Stimulated activated CD8-positive, alpha-beta memory T cell treated with anti-CD3 and anti-CD28 coated beads, Interleukin-4, amount 100 ng/mL, for 1 hour (primary cell): ENCODE measurements at places on chromosomes 2 and 18.

DNA sequence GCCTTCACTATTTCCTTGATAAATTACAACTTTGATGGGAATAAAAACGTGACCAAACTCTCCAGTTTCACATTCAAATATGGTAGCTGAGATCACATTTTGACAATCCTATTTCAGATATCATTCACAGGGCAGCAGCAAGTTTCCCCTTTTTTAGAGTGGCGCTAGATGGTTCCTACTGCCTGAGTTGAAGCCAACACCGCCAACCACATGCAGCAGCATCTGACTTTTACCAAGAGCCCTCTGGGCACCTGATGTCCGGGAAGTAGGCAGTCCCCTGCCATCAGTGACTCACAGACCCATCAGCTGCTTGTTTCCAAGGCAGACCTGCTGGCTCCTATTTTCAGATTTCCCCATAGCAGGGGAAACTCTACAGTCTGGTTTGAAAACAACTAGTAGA is 4.0 kb upstream of the MREG start:
- no peak for DNase-seq

GRCh38 chr18:54984908-54985307 is 25.6 kb upstream of the CCDC68 start:
- DNase-seq: no peak

GRCh38 chr2:177124371-177124770 is 88.2 kb upstream of the HNRNPA3 start:
- no peak for DNase-seq

DNA sequence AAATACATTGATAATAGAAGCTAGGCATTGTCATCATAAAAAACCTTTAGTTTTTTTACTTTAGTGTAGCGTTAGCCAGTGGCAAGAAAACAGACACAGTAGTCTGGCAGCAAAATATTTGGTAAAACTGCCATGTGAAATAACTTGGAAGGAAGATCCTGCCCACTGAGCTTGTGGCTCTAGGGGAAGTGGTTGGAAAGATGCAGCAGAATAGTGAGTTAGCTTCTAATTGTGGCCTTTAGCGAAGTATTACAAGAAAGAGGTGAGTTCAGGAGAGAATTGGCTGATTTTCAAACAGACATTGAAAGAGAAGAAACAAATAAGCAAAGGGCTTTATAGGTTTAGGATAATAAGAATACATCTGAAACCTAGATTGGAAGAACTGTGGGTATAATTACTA is 1887.8 kb upstream of the CELF4 start:
- no peak for DNase-seq

- DNase-seq: no peak
Observed at GRCh38 chr18:39485696-39486095, 1920.1 kb upstream of the CELF4 start.

DNA sequence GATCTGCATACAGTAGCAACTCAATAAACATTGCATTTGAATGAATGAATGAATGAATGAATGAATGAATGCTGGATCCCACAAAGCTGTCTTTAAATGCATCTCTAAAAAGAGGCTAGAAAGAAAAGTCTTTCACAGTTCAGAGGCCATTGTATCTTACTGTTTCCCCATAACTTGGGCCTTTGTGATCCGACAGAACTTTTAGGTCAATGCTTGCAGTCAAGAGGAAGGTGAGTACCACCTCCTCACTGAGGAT is 119.9 kb upstream of the COPS8 start:
- no peak for DNase-seq

GRCh38 chr2:18856765-18857164 is 267.4 kb upstream of the NT5C1B start:
- DNase-seq: no peak

- DNase-seq: no peak
Observed at GRCh38 chr2:228048838-228049490, 132.5 kb downstream of the SPHKAP start.

DNA sequence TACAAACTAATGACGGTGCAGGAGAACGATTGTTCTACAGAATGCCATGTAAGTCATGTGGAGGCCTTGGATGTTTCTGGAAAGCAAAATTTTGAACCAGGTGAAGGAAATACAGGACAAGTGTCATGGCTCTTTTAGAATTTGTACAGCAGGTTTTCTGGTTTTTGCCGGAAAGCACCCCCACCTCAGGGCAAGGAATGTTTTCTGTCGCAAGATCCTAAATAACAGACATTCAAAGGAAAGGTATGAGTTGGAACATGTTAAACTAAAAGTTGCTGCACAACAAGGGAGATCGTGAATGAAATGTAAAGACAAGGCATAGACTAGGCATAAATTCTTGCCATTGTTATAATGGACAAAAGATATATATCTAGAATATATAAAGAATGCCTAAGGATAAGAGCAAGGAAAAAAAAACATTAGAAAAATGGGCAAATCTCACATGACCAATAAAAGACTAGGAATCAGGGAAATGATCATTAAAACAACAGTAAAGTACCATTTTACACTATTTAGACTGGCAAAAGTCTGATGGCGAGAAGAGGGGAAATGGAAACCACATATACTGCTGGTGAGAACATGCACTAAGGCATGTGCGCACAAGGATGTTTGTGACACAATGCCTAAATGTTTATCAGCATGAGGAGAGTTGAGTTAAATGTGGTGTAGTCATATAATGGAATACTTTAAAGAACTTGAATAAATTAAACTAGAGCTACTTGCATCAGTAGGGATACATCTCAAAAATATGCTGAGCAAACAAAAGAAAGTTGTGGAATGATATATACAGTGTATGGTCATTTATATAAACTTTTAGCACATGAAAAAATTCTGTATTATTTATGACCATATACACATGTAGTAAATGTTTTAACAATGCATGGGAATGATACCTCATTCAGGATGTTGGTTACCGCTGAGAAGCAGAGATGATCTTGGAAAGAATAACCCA is 127.0 kb downstream of the EML6 start:
- DNase-seq: no peak

DNA sequence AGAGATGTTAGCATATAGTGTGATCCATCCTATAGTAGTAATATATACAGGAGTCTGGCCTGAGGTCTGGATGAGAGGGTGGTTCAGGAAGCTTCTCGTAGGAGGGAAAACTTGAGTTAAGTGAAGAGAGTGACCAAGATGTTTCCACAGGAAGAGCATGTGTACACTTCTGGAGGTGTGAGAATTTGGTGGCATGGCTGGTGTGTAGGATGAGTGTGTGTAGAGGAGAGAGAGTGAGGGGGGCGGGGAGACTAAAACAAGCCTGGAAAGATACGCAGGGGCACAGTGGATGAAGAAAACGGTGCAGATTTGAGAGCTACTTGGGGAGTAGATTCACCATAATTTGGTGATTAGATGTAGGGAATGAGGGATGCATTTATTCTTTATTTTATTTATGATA is 43.5 kb upstream of the CTLA4 start:
- no peak for DNase-seq

DNA sequence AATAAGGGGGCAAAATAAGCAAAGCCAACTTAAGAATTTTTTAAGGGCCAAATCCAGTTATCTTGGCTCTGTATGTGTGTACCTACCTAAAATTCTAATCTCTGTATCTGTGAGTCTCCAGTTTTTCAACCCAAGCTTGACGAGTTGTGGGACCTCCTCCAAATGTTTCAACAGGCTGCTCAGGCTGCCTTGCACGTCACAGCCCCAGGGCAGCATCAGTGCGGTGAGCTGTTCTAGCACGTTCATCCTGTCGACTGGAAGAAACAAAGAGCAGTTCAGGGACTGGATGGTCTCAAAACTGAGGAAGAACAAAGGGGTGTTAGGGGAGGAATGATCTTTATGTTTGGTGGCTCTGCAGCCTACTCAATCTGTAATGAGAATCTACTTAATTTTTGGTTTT is 29.4 kb downstream of the NLRC4 start:
- DNase-seq: no peak

GRCh38 chr2:164620873-164621763 is at the start of gene GRB14:
Gene GRB14 (minus strand): TSS chr2:164621482. CDS start chr2:164621309, 173 bp downstream.
- DNase-seq: no peak

- DNase-seq: no peak
Observed at GRCh38 chr2:157056200-157056676, 201.3 kb upstream of the GALNT5 start.

DNA sequence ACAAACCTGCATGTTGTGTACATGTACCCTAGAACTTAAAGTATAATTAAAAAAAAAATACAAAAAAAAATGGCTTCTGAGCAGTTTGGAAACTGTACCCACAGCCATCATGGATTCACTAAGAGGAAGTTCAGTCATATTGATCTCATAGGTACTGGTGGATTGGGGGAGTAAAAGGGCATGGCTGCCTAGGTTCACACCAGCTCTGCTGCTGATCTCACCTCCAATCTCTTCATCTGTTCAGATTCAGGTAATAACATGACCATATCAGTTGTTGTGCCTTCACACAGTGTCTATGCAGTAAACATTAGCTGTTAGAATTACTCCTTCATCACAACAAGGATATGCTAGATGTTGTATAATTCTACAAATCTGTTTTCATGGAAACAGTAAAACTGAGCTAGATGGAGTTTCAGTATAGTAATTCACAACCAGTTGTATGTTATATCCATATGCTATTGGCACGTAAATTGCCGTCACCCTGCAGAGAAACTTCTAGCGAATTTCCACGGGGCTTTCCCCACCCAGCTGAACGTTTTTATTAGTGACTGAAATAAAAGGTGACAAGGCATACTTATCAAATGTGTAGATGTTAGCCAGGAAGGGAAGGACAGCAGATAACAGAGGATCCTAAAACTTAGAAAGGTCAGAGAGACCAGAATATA is 59.3 kb upstream of the ITM2C start:
- no peak for DNase-seq

DNA sequence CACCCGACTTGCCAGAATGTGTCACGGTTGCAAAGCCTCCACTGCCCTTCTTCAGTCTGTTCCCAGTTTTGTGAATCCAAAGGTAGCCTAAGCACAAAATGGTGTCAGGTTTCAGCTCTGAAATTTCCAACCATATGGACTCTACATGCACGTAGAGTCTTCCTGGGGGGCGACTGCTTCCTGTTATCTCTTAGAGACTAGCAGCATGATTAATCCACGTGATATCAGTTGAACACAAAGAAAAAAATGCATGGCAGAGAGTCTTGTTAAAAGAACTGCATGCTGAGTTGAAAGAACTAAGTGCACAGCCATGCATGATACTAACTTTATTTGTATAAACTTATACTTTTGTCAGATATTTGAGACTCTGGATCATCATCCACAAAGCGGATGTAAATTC is 404.4 kb downstream of the SOCS6 start:
- DNase-seq: no peak

DNA sequence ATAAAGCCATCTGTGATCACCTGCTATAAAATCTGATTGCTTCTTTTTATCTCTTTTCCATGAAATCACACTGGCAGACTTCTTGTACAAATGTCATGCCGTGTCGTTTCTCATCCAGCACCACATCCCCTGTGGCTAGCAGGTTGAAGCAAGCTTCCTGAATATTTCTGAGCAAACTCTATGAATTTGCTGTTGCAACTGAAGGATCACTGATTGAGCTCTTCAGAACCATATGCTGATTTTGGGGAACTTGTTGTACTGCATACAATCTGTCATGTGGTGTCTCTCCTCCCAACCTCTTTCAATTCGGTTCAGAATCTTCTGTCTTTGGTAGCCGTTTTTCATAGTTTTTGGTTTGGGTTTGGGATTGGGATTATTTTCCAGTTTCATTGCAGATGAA is 57.7 kb upstream of the RBMS1 start:
- no peak for DNase-seq

DNA sequence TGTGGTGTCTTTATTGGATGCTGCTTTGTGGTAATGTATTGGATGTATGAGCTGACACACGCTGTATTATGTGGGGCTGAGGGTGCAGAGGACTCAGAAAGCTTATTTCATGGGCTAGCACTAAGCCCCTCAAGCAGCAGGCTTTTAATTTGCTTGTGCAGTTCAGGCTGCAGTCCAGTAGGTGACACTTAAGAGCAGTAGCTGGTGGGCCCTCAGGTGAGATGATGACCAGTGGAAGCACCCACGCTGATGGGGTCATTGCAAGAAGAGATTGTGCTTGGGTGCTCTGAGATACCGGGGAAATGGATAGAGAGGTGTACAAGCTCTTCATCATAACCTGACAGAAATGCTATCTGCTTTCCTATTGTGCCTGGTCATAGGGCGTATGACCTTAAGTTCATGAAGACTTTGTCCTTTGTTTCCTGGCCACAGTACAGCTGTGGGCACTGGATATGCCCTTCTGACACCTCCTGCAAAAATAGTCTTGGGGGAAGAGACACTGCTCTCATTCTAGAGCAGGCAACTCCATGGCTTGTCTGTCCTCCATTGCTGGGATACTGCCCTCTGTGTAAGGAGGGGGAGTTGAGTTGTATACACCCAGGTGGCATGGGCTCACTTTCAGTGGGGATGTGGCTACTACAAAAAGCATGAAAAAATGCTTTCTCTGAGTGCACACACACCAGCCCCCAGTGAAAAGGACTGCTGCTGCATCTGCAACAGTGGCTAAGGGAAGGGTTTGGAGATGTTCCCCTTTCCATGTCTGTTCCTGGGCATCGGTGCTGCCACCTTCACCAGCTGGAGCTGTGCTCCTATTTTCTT is 205.7 kb upstream of the ZSWIM2 start:
- no peak for DNase-seq

- no peak for DNase-seq
Observed at GRCh38 chr2:2877427-2877826, 500.2 kb downstream of the EIPR1 start.

- no peak for DNase-seq
Observed at GRCh38 chr18:70870292-70870691, 581.4 kb downstream of the SOCS6 start.

DNA sequence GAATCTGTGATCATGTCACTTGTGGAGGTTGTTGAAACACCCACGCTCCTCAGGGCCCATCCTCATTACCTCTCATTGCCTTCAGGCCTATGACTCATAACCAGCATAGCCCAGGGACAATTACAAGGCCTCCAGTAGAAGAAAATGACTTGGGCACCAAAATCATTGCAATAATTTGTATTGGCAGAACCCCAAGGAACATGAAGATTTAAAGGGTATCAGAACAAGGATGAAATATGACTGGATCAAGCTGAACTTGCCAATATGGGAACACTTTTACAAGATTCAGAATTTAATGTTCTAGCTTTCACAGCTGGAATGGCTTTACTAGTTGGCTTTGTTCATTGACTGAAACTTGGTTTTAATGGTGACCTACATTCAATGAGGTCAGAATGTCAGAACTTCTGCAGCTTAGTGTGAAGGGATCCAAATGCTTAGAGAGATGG is 156.4 kb downstream of the COPS8 start:
- no peak for DNase-seq

DNA sequence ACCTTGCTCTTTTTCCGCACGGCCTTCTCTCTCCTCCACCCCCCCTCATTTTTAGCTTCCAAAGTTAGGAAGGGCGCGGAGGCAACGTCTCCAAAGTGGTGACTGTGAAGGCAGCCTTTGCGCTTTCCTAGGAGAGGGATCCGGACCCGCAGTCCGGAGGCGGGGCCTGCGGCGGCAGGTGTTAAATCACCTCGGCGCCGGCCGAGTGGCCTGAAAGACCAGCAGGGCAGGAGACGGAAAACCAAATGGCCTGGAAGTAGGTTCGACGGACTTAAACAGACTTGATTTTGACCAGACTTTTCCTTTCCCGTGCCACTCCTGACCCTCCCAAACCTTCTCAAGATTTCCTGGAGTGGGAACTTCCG is 615 bp downstream of the GORASP2 start:
- peak; percentile 5 for DNase-seq

GRCh38 chr2:39464864-39465263 is 27.8 kb upstream of the MAP4K3 start:
- no peak for DNase-seq

GRCh38 chr18:63949068-63949737 is at the start of gene HMSD:
Gene HMSD (plus strand): TSS chr18:63949301. CDS start chr18:63953456, 4,155 bp downstream.
- DNase-seq: no peak

- no peak for DNase-seq
Observed at GRCh38 chr2:162521871-162522650, 178.1 kb downstream of the GCA start.

- no peak for DNase-seq
Observed at GRCh38 chr2:86821842-86822241, 31.1 kb upstream of the CD8A start.
